Suppressor macrophage (primary cell): ENCODE measurements at places on chromosomes 4 and X.

GRCh38 chrX:150034788-150035187 is 96.5 kb upstream of the EOLA2 start:
- DNase-seq = no peak

GRCh38 chr4:139304920-139305319 is 2.6 kb upstream of the NDUFC1 start:
- no peak for DNase-seq

DNA sequence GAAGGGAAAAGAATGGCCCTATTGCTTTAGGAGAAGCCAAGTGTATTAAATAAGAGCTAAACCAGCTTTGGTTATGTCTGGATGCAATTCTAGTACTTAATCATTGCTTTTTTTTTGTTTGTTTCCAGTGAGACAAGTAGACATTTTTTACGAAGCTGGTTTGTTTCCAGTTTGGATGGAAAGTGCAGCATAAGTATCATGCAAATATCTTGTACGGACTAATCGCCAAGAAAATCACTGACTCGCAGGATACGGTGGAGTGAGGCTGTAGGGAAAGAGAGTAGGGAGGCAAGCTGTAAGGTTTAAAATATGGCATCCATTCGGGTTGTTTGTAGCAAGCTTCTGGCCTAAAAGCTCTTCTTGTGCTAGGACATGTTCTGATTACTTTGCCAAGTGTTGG is 64.8 kb downstream of the HPGD start:
- DNase-seq = no peak

- no peak for DNase-seq
Observed at GRCh38 chrX:132568291-132568690, 79.5 kb upstream of the MBNL3 start.

GRCh38 chrX:35357656-35358055 is 415.1 kb downstream of the FAM47B start:
- no peak for DNase-seq

- DNase-seq = peak; percentile 27
Observed at GRCh38 chrX:1468250-1468772, 15.6 kb upstream of the ASMTL start.

- DNase-seq = no peak
Observed at GRCh38 chrX:103330681-103331288, 746 bp downstream of the TCEAL7 start.

DNA sequence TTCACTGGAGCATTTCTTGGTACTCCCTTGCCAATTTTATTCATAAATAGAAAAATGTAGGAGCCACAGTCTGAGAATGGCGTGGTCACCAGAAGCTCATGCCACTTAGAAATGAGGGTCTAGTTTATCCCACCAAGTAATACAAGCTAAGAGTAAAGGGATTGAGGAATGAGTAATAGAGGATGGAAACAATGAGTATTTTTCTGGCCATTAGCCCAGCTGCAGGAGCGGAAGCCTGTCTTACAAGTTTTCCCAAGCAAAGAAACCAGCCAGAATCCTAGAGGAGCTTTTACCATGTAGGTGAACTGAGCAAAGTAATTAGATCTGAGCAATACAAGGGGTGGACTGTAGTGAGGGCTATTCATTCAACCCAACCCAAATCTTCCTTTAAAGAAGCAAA is 160.7 kb upstream of the NPY2R start:
- no peak for DNase-seq

GRCh38 chr4:34893382-34893781 is 1350.9 kb downstream of the ARAP2 start:
- DNase-seq = no peak

GRCh38 chrX:103681443-103681842 is 5.1 kb downstream of the MORF4L2 start:
- DNase-seq = no peak

- DNase-seq = no peak
Observed at GRCh38 chr4:167581449-167581965, 347.2 kb upstream of the SPOCK3 start.

GRCh38 chrX:7318661-7319060 is 170.7 kb upstream of the PUDP start:
- DNase-seq = no peak

DNA sequence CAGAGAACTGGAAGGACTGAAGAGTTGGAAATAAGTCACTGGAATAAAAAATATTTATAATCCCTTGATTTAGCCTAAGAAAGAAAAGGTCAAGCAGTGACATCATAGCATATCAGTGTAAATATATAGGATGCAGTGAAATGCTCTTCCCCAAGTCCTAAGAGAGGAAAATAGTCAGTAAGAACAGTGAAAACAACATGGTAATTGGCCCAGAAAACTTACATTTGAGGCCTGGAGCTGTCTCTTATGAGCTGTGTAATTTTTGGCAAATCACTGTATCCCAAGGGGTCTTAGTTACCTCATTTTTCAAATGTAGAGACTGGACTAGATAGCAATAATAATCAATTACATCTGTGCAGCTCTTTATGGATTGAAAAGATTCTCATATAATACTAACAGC is 255.7 kb upstream of the AR start:
- no peak for DNase-seq

GRCh38 chr4:186854256-186854655 is 130.6 kb upstream of the FAT1 start:
- no peak for DNase-seq

DNA sequence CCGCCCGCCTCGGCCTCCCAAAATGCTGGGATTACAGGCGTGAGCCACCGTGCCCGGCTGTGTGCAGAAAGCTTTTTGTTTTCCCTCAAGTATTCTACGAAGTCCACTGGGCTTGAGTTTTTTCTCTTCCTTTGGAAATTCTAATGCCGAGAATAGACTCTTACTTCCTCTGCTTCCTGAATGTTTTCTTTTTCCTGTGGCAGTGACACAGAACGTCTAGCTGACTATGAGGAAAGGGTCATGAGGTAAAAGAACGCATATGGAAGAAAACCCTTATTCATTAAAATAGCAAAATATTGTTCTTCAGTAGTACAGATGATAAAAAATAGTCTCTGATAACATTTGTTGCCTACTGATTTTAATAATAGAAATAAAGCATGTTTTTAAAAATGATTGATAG is 4.9 kb upstream of the SLC25A4 start:
- DNase-seq = no peak

DNA sequence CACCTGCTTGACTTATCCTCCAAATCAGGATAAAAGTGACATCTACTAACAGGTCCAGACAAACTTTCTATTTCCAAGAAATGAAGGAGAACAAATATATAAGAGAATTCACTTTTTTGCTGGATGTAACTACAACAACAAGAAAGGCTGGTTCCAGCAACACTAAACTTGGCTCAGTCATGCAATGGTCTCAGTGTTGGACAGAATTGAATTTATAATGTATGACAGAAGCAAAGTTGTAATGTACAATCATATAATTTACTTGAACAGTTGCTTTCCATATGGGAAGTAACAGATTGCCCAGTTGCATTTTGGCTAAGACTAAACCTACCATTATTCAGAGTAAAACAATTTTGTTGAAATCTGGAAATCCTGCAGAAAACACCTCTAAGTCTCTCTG is 183.3 kb upstream of the INTU start:
- DNase-seq = no peak

DNA sequence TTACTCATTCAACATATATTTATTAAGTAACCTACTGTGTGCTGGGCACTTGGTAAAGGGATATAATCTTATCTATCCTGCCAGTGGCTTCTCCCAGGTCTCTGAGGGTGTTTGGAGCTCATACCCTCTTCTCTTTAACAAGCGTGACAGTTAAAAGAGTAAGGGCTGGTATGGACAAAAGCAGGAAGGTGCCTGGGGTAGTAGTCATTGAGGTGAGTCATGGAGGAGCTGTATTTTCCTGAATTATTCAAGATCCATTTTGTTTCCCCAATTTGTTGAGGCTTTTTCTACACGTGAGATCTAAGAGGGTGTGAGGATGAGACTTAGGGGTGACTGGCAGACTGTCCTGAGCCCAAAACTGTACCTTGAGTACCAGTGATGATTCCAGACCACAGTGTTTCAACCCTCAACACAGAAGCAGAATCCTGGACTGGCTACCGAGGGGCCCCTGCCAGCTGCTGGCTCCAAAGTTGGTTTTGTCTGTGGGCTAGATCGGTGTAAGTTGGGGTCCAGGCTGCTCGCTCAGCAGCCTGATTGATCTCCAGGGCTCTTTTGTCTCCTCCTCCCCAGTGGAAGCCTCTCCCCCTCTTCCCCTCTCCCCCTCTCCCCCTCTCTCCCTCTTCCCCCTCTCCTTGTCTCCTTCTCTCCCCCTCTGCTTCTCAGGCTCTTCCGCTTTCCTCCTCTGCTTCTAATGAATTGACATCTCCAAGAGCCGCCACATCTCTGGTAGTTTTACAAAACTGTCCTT is at the start of gene DRP2:
DRP2 (plus strand) TSS at position 671 of the 748 bp plus-strand sequence. CDS start 11,862 bp downstream, outside the sequence.
- DNase-seq = no peak
